HuH-7 (cell line): ENCODE measurements at places on chromosomes 3 and 15.

- no peak for DNase-seq
Measured at GRCh38 chr3:128080323-128081080, 28.3 kb downstream of the SEC61A1 start.

DNA sequence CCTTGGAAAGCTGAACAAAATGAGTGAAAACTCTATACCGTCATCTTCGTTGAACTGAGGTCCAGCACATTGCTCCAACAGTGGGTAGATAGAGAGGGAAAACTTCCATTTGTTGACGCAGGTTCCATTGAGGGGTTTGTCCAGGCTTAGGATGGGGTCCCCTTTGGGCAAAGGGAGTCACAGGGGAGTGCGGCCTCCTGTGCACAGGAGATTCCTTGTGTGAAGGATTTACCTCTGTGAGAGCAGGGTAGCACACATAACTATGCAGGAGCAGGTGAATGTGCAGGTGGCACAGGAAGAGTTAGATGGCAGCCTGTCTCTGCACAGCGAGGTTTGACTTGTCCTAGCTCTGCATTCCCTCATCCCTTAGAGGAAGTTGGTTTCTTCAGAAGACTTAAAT, 139.3 kb downstream of the SNRPN start:
- no peak for DNase-seq

GRCh38 chr3:180467177-180467576, 134.8 kb upstream of the TTC14 start:
- no peak for DNase-seq

- no peak for DNase-seq
Measured at GRCh38 chr3:149638228-149639092, 19.4 kb downstream of the WWTR1 start.

DNA sequence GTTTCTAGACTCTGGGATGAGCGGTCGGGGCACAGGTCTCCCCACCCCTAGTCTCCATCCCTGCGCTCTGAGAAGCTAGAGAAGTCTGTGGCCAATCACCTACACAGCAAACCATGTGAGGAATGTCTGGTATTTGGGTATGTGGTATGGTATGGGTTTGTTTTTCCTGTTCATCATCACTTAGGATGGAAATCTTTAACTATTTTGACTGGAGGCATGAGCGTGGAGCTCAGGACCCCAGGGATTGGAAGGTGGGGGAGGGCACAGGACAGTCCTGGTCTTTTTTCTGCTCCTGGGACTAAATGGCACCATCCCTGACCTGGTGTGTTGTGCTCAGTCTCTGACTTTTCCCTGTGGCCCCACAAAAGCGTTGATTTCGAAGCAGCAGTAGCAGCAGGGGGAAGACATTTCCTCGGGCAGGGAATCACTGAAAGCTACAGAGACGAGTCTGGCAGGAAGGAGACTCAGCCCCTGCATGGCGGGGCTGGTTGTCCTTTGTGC, 191.7 kb upstream of the TPM1 start:
- DNase-seq: no peak

DNA sequence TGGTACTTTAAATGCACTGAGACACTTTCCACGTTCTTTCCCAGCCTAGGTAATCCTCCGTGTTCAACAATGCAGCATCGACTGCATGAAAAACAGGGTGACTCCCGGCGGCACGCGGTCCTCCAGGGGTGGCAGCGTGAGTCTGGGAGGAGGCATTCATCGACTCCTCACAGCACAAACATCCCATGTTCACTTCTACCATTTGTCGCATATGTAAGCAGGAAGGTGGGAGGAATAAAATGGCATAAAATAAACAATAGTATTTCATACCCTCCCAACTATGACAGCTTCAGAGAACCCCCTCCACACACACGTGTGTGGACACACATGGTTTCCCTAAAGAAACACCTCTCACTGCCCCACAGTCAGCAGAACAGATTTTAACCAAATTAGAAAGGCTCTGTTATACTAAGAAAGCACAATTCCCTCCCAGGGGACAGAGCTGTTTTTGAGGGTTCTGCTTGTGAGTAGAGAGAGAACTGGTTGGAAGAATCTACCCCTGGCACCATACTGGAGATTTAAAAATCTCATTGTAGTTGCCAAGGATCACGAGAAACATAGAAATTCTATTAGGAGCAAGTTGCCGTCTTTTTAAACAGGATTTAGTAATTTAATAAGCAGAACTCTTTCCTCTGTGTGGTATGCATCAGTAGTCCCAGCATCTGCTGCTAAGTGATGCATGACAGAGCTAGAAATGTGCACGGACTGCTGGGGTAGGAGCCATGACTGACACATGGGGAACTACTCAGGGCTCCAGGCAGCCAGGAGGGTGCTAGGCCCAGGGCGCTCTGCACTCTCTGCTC, 6.0 kb downstream of the FAM43A start:
- DNase-seq: no peak

DNA sequence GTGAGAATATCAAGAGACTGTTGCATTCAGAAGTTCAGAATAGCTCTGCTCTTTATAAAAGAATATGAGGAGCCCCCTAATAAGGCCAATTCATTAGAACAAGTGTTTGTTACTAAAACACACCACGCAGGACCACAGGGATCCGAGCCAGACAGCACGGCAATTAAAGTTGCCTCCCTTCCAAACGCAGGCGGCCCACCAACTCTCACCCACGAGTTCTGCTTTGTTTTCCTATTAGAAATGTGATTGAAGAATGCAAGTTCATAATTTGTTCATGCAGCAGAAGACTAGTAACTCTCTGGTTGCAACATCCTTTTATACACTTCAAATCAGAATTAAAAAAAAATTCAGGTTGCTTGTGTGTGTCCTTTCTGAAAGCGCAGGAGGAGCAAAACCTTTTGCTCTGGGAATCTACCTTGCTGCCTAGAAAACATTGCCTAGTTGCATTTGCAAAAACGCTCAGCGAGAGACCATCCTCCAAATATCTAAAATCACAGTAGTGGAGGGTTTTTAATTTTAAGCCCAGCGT, 1044.1 kb upstream of the NR2F2 start:
- no peak for DNase-seq

DNA sequence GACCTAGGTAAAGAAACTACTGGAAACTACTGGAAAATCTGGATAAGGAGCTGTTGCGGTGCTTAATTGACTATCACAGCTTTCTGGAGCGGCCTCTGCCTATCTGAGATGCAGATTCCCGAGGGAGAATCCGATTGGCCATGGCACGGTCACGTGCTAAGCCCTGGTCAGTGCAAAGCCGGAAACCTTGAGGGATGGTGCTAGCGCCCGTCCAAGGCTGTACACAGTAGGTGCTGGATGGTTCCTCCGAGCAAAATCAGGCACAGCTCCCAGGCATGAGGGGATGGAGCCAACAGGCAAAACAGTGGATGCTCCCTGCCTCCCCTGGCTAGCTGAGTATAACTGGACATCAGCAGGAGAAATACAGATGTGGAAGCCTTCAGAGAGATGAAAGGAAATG, 238.7 kb upstream of the HES1 start:
- no peak for DNase-seq

DNA sequence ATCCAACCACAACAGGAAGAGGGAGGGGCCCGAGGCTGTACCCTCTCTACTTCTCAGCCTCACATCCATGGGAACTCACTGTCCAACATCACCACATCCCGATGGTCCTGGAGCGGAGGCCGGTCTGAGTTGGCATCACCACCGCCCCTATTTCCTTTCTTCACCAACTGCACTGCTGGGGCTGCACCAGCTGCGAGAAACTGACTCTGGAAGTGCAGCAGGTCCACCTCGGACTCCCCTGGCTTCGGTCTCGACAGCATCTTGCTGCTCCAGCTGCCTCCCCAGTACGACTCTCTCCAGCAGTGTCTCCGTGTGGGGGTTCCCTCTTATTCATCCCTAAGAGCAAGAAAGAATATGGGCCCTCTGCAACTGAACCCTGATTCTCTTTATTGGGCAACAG, 7.2 kb downstream of the RPAP1 start:
- no peak for DNase-seq

GRCh38 chr3:148605521-148605920, 92.2 kb upstream of the AGTR1 start:
- DNase-seq: no peak

- DNase-seq: no peak
Measured at GRCh38 chr3:52298149-52299098, 10.8 kb downstream of the GLYCTK start.

GRCh38 chr3:173399044-173399443, 1.5 kb downstream of the NLGN1 start:
- no peak for DNase-seq

DNA sequence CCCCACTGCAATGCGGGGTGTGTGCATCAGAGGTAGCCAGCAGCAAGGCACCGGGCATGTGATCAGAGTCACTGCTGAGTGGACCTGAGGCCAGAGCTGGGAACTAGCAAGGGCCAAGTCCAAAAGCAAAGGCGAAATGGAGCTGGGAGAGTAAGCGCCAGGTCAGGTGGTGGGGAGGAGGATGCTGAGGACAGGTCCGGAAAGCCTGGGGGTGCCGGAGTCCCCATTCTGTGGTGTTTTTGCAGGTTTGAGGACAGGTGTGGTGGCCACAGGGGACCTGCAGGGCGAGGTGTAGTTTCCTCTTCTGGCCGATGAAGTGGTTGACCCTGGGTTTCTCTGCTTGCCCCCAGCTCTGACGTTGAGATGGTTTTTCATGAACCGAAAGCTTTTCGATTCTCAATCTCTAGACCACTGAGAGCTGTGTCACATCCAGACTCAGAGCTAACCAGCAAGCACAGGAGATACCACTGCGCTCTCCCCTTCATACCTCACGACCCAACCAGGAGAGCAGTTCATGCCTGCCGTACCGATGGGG, 35.0 kb upstream of the HES1 start:
- DNase-seq: no peak

- no peak for DNase-seq
Measured at GRCh38 chr3:96083610-96084009, 730.8 kb upstream of the EPHA6 start.

- no peak for DNase-seq
Measured at GRCh38 chr3:94462931-94463330, 400.1 kb downstream of the NSUN3 start.

- DNase-seq: no peak
Measured at GRCh38 chr3:37770938-37771918, 90.5 kb upstream of the CTDSPL start.

- DNase-seq: no peak
Measured at GRCh38 chr3:8596321-8597218, 48.0 kb downstream of the SSUH2 start.

DNA sequence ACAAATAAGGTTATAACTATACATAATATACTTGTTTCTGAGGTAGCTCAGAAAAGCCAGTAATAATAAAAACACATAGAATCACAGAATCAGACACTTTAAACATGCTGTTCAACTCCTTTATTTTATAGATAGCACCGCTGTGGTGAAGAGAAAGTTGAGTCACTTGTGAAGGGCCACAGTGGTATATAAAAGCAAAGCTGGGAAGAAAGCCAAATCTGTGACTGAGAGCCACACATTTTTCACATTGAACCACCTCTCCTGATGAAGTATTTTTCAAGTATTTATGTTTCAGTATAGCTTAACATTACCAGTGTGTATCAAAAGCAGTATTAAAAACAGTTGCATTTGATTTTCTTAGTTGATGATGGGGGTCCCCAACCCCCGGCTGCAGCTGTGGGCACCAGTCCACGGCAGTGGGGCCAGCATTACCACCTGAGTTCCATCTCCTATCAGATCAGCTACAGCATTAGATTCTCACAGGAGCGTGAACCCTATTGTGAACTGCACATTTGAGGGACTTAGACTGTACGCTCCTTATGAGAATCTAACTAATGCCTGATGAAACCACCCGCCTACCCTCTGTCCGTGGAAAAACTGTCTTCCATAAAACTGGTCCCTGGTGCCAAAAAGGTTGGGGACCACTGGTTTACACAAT, 46.2 kb downstream of the TBL1XR1 start:
- no peak for DNase-seq

DNA sequence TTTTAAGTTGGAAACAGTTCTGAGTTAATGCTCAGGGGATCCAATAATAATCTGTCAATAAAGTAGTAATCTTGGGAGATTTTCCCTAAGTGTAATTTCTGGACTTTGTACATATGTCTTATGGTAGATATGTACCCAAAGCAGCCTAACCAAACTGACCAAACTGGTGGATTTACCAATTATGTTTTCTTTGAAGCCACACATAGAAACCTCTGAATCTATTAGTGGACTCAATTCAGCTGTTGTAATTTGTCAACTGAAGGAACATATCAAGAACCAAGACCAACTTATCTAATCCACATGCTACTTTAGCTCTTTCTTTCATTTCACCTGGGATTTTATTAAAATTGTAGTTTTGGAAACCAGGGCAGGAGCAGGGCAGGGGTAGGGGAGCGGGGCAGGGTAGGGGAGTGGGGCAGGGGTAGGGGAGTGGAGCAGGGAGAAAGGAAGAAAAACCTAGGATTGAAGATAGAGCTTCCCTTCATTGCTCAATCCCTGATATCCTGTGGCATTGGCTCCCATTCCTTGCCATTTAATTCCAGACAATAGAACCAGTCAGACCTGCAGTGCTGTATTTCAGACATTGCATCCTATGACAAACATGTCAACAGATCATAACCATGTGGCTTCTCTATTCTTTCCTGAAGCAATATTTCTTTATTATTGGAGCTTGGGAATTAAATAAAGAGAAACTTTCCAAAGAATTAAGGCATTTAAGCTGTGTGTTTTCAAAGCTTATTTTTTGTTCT, 101.8 kb downstream of the NFKBIZ start:
- DNase-seq: peak; percentile 33

- DNase-seq: no peak
Measured at GRCh38 chr15:53982876-53983275, 4.6 kb downstream of the UNC13C start.

GRCh38 chr15:39154227-39154638, 426.6 kb upstream of the THBS1 start:
- DNase-seq: peak; percentile 11

- DNase-seq: no peak
Measured at GRCh38 chr15:68930268-68931022, at the start of gene SPESP1. Gene SPESP1 (plus strand): TSS chr15:68930525. CDS start chr15:68930654, 129 bp downstream.

DNA sequence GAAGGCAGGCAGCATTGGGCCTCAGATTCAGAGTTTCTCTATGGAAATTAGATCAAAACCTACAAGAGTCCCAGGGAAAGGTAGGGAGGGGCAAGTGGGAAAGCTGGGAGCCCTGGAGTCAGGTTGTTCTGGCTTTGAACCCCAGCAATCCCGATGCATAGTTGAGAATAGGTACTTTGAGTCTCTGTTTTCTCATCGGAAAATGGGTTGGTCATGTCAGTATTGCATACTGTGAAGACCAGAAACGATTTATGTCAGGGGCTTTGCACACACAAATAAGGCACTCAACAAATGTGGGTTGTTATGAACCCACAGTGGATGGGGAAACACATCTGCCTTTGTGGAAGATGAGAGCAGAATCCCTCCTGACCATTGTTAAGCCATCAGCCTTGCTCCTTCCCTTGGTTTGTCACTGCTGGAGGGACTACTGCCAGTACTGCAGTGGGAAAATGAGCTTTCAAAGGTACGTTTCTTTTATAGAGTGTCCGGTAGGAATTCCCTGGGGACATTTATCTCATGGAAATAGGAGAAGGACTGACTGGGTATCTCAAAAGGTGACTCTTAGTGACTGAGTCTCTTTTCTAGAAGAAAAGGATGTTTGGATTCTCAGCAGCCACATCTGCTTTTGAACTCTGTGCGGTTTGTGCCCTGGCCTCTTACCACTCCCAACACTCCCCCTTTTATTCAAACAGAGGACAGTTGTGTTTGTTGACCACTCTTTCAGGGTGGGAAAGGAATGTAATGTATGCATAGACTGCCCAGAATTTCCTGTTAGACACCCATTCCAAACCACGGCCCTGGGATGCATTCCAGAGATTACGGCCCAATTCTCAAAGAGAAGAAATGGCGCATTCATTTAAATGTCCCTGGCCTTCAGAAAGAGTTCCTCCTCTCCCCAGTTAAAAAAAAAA, 54.6 kb upstream of the VILL start:
- DNase-seq: peak; percentile 53

- DNase-seq: no peak
Measured at GRCh38 chr15:83312071-83312470, 27.6 kb upstream of the BNC1 start.
